Stimulated activated CD4-positive, alpha-beta T cell treated with anti-CD3 and anti-CD28 coated beads, Interleukin-15, amount 100 ng/mL, for 1 hour (primary cell): ENCODE measurements at places on chromosomes 13 and 19.

DNA sequence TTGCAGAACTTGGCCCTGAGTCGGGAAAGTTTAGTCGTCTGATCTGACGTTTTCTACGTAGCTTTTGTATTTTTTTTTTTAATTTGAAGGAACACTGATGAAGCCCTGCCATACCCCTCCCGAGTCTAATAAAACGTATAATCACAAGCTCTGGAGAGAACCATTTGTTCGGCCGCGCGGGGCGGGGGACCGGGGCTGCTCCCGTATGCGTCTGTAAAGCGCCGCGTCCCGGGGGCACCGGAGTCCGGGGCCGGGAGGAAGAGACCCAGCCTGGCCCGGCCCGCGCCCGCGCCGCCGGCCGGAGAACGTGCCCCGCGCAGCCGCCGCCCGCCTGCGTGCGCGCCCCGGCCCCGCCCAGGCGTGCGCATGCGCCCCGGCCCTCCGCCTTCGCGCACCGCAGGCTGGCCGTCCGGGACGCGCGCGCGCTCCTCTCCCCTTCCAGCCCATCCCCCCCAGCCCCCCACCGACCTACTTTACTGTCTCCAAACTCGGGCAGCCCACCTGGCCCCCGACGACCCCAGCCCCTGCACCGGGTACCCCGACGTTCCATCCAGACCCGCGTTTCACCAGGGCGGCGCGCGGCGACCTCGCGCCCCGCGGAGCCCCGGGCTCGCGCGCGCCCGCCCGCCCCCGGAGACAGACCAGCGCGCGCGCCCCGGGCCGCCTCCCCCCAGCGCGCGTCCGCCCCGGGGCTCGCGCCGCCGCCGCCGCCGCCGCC is 785 bp upstream of the USF2 start:
- DNase-seq, result peak; percentile 70

- DNase-seq, result no peak
These were observed 39.2 kb downstream of the FLT1 start for GRCh38 chr13:28455580-28456194.

- no peak for DNase-seq
These were observed 572.5 kb downstream of the LIG4 start for GRCh38 chr13:107642831-107643230.

DNA sequence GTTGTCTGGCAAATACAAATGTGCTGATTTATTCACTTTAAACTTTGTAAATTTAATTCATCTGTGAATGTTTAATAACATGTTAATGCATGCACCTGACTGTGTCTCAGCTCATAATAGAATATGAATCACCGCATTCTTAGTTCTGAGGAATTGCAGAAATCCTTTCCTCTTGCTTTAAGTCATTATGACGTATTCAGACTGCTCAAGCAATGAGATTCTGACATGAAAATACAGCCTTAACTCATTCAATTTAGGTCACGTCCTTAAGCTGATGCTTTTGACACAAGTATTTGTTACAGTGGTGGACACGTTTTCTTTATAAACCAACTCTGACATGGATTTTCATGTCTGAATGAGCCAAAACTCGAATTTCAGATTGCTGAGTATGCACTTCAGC is 541.0 kb upstream of the KLF12 start:
- no peak for DNase-seq

DNA sequence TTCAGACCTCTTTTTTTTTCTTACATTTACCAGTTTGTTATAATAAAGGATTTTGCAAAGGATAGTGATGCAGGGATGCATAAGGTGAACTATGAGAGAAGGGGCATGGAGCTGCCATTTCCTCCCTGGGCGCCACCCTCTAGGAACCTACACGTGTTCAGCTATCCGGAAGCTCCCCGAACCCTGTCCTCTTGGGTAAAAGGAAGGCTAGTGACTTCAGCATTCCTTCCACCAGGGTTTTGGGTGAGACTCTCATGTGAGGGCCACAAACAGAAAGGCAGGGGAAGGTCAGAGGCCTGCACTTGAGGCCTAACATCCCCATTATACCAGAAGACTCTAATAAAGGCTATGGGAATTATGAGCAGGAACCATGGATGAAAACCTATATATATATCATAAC is 57.3 kb downstream of the IFT88 start:
- no peak for DNase-seq

GRCh38 chr19:46791944-46792343 is 3.5 kb upstream of the SLC1A5 start:
- no peak for DNase-seq

DNA sequence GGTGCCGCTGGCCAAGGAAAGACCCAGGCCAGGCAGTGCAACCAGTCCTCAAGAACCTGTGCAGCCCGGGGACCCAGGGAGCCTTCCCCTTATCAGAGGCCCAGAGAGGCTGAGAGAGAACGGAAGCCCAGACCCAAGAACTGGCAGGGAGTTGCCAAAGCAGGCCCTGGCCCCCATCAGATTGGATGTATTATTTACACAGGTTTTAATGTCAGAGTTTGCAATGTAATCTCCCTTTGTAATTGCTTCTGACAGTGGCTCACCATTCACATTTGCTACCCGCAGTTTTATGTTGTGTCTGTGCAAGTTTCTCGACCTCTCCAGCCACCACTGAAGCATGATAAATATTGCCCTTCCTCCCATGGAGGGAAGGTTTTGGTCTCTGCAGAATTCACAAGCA is 660.9 kb downstream of the LIG4 start:
- DNase-seq, result no peak

- DNase-seq, result no peak
These were observed 26.1 kb upstream of the N4BP2L1 start for GRCh38 chr13:32453981-32454380.

DNA sequence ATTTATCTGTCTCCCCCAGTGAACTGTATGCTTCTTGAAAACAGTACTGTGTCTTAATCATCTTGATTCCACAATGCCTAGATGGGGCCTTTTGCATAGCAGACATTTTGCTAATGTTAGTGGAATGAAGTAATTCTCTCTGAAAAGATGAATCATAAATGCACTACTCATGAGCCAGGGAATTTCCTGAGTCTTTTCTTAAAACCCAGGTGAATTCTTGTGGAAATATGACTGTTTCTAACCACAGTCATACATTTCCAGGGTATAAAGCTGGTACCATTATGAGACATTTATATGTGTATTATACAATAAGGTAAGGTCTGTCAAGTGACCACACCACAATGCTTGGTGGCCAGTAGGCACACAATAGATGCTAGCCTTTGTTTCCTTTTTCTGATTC is 5.5 kb upstream of the KCTD4 start:
- DNase-seq, result no peak

- DNase-seq, result no peak
These were observed 29.5 kb downstream of the SLC25A15 start for GRCh38 chr13:40818926-40819325.

- DNase-seq, result no peak
These were observed 33.6 kb upstream of the HMGB1 start for GRCh38 chr13:30499338-30499737.

DNA sequence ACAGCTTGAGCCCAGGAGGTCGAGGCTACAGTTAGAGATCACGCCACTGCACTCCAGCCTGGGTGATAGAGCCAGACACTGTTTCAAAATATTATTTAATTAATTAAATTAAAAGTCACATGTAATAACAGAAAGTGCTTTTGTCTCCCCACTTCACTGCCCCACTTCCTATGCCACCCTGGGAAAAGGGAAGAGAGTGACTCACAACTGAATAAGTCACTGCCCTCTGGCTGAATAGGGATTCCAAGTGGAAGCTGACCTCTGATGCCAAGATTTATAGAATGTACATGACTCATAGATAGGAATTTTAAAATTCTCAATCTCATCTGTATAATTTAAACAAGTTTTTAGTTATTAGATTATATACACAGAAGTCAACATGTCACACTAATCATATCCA is 22.2 kb upstream of the ERVV-1 start:
- DNase-seq, result no peak

DNA sequence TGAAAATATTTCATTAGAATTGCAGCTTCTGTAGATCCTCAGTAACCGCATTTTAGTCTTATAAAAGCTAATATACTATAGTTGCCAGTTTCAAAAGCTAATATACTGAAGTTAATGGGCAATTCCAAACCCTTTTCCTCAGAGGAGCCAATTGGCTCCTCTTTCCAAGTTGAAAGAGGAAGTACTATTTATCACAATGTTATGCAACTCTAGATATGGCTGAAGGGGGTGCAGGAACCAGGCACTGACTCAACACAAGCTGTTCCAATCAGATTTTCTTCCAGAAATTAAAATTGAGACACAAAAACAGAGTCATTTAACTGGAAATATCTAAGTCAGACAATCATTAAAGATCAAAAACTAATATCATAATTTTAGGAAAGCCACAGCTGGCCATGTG is 258.9 kb downstream of the PCDH20 start:
- DNase-seq, result no peak

DNA sequence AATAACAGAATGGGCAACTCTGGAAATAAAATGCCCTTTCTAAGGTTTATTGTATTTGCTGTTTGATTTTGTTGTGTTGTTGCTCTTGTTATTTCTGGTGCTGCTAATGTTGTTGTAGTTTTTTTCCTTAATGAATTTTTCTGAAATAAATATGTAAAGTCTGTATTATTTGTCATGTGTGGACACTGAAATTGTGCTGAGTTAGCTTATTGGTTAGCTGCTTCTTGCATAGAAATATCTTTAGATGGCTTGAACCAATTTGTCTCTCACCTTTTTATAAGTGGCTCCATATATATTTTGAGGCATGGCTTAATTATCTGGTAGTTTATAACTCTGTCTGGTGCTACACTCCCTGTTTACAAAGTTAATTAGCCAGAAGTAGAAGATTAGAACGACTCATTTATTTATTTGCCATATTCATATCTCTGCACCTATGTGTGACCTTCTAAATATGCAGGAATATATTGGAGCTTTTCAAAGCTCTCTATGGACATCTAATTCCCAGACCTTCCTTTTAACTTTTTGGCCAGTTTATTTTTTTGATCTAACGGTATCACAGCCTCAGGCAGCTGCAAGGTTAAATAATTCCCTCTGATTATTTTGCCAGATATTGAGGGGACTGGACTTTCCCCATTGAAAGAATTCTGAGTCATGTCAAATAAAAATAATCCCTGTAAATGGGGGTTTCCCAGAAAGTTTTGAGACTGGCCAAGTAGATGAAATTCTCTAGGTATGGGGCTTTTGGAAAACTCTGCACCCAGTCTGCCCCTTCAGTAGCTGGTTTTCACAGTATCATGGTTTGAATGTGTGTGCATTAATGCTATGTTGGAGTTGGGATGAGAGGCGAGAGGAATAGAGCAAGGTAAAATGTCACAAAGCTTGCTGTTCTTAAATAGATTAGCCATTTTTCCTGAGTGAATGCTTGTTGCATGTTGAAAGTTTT is 1331.7 kb upstream of the MIR17HG start:
- DNase-seq, result no peak

DNA sequence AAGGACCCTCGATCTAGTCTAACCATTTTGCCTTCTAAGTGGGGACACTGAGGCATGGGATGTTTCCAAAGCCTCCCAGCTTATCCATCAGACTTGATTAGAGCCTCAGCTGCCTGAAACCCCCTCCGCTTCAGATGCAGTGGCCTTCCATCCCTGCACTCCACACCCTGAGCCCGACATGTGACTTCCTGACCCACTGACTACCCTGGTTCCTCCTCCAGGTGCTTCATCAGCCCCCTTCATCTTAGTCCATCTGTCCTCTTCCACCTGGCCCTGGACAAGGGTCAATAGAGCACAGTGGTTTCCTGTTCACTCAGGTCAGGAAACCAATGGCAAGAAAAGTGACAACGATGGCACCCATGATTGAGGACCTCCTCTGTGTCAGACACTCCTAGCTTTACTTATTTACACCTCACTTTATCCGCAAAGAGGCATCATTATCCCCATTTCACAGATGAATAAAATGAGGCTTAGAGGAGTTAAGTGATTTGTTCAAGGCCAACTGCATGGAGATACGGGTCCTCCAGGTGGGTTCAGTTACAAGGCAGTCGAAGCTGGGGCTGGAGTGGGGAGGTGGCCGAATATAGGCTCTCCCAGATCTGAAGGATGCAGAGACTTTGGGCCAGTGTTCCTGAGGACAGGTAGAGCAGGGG is 81.6 kb upstream of the TM9SF2 start:
- no peak for DNase-seq

DNA sequence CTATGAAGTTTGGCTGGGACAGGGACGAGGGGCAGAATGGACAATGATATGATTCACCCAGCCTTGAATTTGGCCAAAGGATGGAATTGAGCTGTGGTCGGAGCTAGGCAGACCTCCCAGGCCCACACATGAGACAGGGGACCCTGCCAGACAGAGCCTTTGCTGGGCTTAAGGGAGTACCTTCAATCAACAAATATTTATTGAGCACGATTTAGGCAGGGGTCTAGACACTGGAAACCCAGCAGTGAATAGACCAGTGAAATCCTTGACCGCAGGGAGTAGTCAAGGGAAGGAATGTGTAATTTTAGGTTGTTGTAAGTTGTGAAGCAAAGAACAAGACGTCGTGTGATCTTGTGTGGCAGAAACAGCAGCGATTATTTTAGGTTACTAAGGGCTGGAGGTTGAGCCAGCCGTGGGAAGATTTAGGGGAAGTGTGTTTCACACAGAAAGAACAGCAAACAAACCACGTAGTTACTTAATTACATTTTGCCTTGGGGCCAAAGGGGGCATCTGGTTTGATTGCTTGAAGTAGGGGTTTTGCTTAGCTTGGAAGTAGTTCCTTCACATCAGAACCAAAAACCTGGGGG is 16.9 kb upstream of the AP1M2 start:
- no peak for DNase-seq

DNA sequence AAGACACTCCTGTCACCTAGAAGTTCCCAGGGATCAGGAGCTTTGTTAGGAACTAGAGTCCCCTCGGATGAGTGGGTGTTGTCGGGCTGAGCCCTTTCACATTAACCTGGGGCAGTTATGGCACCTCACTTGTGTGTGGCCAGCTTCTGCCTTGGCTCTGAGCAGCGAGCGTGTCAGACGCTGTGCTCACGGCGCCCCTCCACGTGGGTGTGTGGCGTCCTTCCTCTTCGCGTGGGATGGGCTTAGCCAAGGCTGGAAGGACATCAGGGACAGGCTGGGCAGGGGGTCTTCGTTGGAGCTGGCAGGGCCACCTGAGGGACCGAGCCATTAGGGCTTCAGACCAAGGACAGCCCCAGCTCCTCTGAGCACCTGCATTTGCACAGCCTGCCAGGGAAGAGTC is 23.4 kb downstream of the DOT1L start:
- DNase-seq, result no peak

GRCh38 chr19:45659096-45659729 is 8.8 kb upstream of the GIPR start:
- DNase-seq, result no peak

- DNase-seq, result no peak
These were observed 6.4 kb downstream of the POLR1D start for GRCh38 chr13:27628081-27628480.

- DNase-seq, result no peak
These were observed 999.4 kb downstream of the UQCRFS1 start for GRCh38 chr19:28213470-28214082.

DNA sequence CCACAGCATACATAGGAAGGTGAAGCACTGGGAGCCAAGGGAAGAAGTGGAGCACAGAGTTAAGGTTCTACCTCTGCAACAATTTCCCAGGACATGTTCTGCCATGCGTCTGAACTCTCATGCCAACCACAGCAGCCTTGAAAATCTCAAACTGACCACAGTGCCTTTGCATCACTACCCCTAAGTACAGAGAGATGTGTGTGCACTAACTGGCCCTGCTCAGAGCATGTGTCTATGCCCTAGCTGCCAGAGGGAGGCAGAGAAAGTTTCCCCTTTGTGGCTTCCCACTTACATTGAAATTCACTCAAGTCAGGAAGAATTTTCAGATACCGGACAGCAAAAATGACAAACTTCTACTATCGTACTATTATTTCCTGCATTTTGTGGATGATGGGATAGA is 26.8 kb upstream of the WDFY2 start:
- DNase-seq, result no peak
